Left colon (tissue), 2 donors: ENCODE measurements at places on chromosomes 2 and 18. TPM values are rescaled to one million over a fixed set of nuclear protein-coding genes. Genes with fewer than 3 reads are reported as not detected.

DNA sequence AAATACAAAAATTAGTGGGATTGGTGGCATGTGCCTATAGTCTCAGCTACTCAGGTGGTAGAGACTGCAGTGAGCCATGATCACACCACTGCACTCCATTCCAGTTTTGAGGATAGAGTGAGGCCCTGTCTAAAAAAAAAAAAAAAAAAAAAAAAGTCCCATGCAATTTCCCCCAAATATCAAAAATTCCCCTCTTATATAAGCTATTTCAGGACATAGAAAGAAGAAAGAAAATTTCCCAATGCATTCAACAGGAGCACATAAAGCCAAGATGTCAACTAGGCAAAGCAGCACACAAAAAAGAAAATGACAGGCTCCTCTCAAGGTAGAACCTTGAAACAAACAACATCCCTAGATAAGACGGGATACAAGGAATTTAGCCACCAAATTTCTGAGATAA lies 213.3 kb downstream of the TCF4 start:
- no peak for DNase-seq

GRCh38 chr2:86223140-86223926 lies 24.1 kb downstream of the MRPL35 start:
- DNase-seq: no peak

DNA sequence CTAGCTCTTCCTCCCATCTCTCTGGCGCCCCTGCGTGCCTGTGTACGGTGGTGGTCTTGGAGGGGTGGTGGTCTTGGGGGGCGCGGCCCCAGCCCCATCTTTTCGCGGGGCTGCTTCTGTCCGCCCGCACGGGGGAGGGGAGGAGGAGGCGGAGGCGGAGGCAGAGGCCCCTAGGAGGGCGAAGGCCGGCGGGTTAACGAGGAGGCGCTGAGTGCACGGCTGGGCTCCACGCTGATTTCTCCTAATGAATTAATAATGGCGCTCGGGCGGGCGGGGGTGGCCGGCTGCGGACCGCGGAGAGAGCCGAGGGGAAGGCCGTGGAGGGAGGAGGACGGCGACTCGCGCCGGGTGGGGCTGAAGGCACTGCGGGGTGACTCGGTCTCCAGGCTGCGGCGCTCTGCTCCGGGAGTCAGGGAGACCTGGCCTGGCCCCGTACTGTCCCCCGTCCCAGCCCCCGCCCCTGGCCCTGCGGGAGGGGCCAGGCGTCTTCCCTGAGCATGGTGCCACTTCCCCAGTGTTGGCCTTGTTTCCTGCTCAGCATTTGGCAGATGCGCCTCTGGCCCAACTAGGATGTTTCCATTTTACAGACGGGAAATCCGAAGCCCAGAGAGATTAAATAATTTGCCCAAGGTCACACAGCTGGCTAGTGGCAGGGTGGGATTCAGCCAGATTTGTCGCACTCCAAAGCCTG lies 6.0 kb downstream of the GAREM2 start:
- peak; percentile 45 for DNase-seq

DNA sequence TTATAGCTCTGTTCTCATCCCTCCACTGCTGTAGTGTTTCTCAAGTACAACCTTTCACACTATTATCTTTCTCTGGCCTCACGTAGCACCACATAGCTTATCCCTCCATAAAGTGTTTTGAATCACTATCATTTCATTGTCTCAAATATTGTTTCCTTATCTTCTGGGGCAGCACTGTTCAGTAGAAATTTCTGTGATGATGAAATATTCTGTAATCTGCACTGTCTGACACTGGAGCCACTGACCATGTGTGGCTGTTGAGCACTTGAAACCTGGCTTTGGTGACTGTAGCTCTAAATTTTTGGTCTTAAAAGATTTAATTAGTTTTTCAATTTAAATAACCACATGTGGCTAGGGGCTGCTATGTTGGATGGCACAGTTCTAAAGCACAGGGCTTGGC lies 78.9 kb downstream of the CPS1 start:
- no peak for DNase-seq

DNA sequence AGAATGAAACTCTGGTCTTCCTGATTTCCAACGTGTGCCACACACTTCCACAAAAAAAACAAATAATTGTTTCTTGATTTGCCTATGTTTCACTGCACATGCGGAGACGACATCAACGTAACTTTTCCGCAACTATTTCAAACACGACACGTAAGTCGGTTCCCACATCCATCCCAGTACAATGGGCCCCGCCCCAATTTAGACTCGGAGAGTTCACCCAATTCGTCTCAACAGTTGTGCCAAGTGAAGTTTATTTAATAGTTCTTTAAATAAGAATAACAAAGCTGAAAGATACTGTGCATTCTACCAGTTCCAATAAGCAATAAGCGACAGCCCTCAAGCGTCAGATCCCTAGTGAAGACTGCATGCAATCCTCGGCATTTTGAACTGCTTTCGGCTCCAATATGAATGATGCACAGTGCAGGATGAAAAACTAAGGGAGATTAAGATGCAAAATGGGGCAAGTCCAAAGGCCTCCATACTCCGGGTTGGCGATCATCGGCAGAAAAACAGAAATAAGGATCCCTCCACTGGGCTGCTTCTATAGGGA lies 664 bp downstream of the CCT4 start:
- no peak for DNase-seq

The KATNAL2 gene
- 2.1 TPM for total RNA-seq

DNA sequence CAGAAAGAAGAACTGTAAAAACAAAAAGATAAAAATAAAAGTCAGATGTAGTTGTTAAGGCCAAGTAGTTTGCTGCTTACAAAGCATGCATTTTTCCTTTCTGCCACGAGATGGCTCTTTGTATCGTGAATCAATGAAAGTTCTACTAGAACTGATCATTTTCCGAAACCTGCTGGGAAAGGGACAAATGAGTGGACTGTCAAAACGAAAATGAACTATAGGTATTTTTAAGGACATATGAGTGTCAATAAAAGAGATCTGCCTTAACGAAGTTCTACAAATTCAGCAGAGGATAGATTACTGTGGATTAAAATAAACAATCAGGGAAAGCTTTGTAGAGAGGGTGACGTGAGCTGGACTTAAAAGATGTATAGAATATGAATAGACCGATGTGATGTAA lies 15.0 kb upstream of the ELOA2 start:
- DNase-seq: no peak

- DNase-seq: no peak
These were observed 192.9 kb upstream of the SMAD2 start for GRCh38 chr18:48123324-48123723.

The INPP4A gene
- total RNA-seq: 14.3 TPM

GRCh38 chr2:200861617-200862155 lies 2.8 kb downstream of the CLK1 start:
- DNase-seq: no peak

The SERPINB12 gene
- total RNA-seq: not detected

The ITGB6 gene
- total RNA-seq: 28.0 TPM

DNA sequence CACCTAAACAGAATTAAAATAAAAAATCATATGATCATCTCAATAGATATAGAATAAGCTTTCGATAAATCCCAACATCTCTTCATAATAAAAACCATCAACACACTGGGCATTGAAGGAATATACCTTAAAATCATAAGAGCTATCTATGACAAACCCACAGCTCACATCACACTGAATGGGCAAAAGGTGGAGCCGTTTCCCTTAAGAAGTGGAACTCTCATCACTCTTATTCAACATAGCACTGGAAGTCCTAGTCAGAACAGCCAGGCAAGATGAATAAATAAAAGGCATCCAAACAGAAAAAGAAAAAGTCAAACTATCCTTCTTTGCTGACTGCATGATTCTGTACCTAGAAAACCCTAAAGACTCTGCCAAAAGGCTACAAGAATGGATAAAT lies 510.3 kb downstream of the ZNF804A start:
- DNase-seq: no peak

GRCh38 chr2:47269316-47270232 lies 114.5 kb upstream of the STPG4 start:
- peak; percentile 65 for DNase-seq

The MRO gene
- not detected for total RNA-seq

The HAAO gene
- total RNA-seq: 18.9 TPM

The KCNIP3 gene
- total RNA-seq: 3.0 TPM

DNA sequence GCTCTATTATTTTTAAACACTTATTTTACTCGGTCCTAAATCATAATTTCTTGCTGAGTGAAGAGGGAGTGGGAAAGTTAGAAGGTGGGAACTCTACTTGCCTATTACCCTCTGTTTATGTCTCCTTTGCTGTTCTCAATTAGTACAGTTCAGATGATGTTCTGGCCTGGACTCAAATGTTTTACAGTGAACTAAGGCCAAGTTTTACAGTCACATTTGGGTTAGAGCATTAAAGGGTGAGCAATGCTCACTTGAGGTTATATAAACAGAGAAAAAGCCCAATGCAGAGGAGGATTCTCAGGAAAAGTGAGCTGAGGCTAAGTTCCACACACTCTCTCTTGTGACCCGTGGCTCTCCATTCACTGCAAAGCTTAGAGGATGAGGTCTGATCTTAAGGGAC lies 52.4 kb downstream of the ITSN2 start:
- DNase-seq: no peak

DNA sequence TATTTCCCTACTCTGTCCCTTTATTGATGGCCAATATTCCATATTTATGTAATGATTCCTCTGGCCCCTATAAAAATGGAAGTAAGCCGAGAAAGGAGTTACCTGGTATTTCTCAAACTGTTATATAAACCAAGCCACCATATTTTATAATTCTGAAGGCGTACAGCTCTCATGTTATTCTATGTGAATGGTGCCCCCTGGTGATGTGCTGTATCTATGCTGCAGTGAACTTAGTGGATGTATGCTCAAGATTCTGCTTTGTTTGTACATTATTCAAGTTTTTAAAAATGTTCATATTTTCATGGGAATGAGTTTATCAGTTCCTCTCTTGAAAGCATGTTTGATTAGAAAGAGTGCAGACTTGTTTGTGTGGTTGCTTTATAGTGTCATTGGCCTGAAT lies 194.5 kb upstream of the LRRTM1 start:
- no peak for DNase-seq

DNA sequence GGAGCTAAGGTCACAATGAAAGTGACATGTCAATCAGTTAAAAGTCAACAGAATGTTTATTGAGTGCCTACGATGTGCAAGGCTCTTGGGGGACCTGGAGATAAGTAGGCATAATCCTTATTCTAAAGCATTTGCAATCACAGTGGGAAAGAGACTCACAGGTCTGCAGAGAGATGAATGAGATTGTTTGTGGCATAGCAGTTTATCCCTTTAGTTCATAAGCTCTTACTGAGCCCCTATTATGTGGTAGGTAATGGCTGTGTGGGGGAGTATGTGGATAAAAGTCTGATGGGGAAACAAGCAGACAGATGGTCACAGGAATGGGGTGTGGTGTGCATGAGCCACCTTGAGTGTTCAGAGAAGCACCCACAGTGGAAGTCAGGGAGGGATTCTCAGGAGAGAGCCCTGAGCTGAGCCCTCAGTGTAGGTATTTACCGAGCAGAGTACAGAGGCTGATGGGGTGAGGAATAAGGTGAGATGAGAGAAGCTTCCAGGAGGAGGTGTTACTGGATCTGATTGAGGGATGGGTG lies 48.1 kb downstream of the EMILIN2 start:
- DNase-seq: no peak

The AMER3 gene
- total RNA-seq: 0.42 TPM

The DTNA gene
- total RNA-seq: 7.0 TPM

The SERPINB3 gene
- not detected for total RNA-seq

DNA sequence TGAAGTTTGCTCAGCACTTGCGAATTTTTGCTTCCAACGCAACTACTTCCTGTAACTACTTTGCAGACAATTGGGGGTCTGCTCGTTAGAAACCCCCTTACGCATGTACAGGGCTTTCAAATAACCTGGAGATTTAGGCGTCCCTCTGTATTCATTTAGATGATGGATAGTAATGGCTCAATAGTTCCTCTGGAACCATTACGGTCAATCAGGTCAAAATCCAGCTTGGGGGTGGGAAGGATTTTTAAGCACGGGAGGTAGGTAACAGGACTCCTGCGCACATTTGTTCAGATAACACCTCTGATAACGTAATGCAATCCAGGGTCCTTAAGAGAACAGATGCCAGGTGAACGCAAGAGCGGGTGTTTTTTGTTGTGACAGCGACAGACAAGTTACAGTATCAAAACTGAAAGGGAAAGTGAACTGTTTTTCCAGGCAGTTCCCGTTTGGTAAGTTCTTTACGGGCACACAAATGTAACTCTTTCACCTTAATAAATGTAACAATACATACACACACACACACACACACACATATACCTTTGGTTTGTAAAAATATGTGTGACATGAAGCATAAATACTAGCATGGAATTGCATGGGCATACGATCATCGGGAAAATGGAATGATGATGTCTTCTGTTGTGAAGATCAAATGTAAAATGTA lies 3.8 kb upstream of the OSR1 start:
- DNase-seq: no peak

- no peak for DNase-seq
These were observed 159.7 kb upstream of the ZNF236 start for GRCh38 chr18:76662626-76663025.

The AQP12B gene
- 2.4 TPM for total RNA-seq

The CROCC2 gene
- not detected for total RNA-seq

DNA sequence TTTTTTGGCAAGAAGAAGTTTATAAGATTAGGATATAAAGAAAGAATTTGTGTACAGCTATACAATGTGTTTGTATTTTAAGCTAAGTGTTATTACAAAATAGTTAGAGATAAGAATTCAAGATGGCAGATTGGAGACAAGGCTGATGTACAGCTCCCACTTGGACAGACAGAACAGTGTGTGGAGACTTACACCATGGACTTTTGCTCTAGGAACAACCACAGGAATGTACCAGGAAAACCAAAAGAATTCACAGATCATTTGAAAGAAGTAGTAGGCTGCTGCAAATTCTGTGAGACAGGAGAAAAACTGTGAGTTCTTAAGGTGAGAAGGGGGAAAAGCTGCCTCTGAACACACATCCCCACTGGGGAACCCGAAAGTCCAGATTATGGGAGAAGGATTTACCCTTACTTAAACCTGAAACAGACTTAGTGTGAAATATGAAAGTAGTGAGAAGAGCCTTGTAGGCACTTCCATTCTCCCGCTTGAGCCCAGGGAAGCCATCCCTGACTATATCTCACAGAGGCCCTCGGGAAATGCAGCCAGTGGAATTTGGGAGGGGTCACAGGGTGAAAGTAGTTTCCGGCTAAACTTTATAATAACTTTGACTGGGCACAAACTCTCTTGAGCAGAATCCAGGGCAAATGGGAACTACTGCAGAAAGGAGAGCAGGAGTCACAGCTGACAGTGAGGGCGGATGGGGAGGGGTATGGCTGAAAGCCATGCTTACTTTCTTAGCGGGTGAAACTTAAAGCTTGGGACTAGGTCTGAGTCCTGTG lies 11.6 kb upstream of the RPRD1A start:
- DNase-seq: no peak
